ENCODE measurements at places on chromosomes 4 and X.

DNA sequence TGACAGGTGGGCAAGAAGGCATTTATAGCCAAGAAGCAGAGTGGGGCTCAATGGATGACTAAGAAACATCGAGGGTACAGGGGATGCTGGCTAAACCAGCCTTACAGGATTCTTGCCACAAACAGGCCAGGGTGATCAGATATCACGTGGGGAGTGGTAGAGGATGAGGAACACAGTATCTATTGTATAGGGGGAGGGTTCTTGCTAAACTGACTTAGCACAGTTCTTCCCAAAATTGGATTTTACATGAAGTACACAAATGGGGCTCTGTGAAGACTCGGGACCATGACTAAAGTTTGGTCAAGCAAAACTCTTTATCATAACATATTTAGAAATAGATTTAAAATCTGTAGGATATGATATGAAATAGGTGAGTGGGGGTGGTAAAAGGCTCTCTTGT, 144.0 kb upstream of the ATOH1 start:
- no peak for DNase-seq

DNA sequence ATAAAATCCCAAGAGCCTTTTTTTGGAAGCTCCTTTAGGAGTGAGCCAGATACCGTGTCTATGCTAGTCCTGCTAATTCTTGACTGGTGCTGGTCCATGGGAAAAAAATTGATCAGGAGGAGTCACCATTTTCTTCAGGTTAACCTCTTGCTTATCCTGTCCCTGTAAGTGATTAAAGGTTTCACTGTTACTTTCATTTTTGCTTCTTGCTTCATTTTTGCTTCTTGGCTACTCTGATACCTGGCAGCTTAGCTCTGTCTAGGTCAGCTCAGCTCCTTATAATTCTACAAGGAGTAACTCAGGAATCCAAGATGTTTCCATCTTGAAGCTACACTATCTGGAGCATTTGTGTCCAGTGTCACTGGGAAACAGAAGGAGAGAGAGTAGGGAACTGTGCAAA, 45.7 kb downstream of the AFM start:
- DNase-seq = no peak

GRCh38 chrX:110087485-110088356, 84.8 kb downstream of the TMEM164 start:
- no peak for DNase-seq

DNA sequence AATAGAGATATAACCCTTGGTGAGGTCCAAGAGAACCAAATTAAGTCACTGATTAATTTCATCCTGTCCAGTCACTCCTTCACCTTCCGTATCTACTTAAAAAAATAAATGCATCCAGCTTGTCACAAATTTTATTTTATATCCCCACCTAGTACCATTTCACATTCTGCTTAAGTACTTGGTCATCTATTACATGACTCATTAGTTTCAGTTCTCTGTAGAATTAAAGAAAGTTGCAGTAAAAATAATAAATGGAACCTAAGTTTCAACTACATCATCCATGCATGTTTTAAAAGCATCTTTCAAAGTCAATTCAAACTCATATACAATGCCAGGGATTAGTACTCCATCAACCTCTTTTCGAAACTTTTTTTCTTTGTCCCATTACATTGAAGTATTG, 130.2 kb downstream of the SH2D1A start:
- no peak for DNase-seq

- no peak for DNase-seq
These were observed 207.0 kb downstream of the LDB2 start for GRCh38 chr4:16691450-16691849.

DNA sequence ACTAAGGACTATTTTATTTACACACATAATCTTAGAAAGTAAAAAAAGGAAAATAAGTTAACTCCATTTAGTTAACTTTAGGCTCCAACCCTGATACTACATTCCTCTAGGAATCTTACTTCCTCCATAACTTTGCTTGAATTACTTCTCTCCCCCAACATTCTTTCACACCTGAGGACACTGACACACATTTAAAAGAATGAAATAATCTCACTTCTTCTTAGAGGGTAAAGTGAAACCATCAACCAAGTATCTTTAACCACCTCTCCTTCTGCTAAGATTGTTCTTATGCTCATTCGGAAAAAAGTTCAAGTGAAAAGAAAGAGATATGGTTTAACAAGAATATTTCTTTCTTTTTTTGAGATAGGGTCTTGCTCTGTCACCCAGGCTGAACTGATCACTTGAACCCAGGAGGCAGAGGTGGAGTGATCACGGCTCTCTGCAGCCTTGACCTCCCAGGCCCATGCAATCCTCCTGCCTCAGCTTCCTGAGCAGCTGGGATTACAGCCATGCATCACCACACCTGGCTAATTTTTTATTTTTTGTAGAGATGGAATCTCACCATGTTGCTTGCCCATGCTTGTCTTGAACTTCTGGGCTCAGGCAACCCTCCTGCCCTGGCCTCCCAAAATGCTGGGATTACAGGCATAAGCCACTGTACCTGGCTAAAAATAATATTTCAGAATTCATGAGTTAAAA, 28.5 kb downstream of the SLC25A4 start:
- no peak for DNase-seq

GRCh38 chr4:106114270-106114669, 201.7 kb downstream of the TBCK start:
- no peak for DNase-seq

Data from NCI-H345 (cell line).